ENCODE measurements at places on chromosomes 4 and X. TPM values are rescaled to one million over a fixed set of nuclear protein-coding genes. Genes with fewer than 3 reads are reported as not detected.

DNA sequence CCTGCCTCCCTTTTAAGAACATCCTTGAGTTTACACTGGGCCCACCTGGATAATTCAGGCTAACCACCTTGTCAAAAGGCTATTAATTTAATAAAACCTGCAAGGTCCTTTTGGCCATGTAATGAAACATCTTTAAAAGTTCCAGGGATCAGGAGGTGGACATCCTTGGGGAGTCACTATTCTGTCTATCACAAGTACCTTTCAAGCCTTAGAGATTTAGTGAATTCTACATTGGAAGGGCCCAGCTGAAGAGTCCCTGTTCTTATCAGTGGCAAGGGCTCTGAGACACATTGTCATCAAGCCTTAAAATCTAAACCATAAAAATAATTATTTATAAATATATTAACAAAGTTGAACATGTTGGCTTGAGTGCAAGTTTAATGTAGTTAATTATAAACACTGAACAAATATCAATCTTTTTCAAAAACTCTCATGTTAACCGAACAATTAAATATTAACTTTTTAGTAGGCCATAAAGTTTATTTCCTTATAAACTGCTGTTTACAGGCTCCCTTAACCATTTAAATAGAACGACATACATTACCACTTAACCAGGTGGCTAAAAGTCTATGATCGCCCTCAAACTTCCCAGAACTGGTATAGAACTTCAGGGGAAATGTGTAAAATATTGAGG, 104.4 kb upstream of the CBR4 start:
- no peak for DNase-seq

GRCh38 chr4:75995727-75996126, 5.0 kb upstream of the SDAD1 start:
- DNase-seq, result no peak

- no peak for DNase-seq
These were observed 514.5 kb downstream of the INPP4B start for GRCh38 chr4:142331646-142332045.

DNA sequence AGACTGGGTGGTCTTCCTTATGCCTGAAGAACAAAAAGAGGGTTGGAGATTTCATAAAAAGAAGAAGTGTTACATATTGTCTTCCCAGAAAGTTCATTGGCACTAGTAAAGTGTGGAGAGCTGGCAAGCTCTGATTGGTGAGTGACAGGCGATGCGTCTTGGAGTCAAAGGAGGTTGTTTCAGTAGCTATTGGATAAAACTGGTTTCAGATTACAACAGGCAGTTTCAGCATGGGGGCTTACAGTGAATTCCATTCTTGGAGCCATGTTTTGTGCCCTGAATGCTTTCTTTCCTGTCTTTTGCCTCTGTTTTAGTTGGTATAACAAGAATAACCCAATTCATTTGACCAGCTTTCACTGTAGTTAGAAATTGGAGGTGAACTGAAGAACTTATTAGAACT, 750.5 kb downstream of the ADGRL3 start:
- no peak for DNase-seq

DNA sequence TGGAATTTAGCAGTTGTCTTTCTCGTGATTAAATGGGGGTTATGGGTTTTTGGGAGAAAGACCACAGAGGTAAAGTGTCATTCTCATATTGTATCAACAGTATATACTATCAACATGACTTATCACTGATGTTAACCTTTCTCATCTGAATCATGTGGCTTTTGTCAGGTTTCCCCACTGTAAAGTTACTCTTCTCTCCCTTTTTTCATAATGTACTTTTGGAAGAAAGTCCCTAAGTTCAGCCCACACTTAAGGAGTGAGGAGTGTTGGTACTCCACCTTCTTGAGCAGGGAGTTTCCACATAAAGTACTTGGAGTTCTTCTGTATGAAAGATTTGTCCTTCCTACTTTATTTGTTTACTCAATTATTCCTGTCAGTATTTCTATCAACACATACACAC, 169.9 kb downstream of the ZNF330 start:
- no peak for DNase-seq

- no peak for DNase-seq
These were observed 514.1 kb upstream of the PITX2 start for GRCh38 chr4:111136967-111137366.

DNA sequence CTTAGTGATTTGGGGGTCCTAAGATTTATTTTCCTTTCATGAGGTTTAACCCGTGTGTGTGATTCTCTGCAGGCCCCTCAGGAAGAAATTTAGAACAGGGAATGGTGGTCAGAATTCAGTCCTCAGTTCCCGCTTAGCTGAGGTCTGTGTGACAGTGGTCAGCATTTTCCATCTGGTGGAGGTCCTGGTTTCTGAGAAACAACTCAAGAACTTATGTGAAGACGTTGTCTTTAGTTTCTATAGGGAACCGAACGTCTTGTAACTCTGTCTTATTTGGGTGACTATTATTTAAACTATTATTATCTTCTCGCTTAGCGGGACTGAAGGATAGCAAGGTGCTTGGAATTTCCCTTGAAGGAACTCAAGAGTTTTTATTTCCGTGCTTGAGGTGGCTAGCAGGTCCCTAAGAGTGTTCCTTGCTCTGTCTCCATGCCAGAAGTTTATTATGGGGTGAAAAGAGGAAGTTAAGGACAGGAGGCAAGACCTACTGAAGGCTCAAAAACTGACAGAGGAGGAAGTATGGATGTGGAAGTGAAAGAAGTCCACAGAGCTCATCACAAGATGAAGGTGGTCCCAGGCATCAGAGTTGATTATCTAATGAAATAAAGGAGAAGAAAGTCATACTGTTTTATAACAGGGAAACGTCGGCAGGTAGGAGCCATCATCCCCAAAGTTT, 9.4 kb downstream of the MGST2 start:
- no peak for DNase-seq

DNA sequence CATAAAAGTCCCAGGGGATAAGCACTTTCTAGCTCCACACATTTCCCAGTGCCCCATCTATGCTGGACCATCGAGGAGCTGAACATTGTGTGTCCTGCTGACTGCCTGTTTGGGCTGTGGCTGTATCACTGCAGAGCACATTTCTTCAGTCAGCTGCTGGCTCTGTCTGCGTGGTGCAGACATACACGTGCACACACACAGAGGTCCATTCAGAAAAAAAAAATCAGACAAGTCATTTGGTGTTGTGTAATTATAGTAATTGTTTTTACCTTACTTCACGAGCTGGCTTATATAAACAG, 1.1 kb upstream of the PDLIM3 start:
- no peak for DNase-seq

GRCh38 chr4:54215379-54216077, 13.6 kb upstream of the PDGFRA start:
- no peak for DNase-seq

GRCh38 chr4:87523307-87523706, 5.9 kb downstream of the SPARCL1 start:
- DNase-seq, result no peak

DNA sequence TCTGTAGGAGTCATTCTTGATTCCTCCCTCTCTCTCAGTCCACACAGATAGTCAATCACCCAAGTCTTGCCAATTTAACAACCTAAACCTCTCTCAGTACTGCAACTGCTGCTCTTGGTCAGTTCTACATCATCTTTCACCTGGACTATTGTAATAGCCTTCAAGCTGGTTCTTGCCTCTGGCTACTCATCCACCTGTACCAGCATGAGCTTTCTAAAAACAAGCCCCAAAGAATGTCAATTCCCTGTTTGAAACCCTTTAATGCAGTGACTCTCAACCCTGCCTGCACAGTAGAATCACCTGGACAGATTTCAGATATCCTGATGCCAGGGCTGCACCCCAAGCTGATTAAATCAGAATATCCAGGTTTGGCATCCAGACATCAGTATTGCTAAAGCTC, 48.3 kb downstream of the VGLL1 start:
- DNase-seq, result no peak

GRCh38 chr4:8719421-8719820, 126.9 kb downstream of the CPZ start:
- DNase-seq, result no peak

DACH2 gene
- total RNA-seq, result 1.3 TPM

UGT8 gene
- total RNA-seq, result 2.1 TPM

CENPI gene
- 7.0 TPM for total RNA-seq

HSFX3 gene
- not detected for total RNA-seq

TMSB15B gene
- 2.1 TPM for total RNA-seq

C4orf50 gene
- not detected for total RNA-seq

MEPE gene
- total RNA-seq, result not detected

Measured in esophagus squamous epithelium (tissue), 5 donors.